ENCODE measurements at places on chromosomes 6 and 20. TPM values are rescaled to one million over a fixed set of nuclear protein-coding genes. Genes with fewer than 3 reads are reported as not detected.

HLA-DMB gene
- 1,346 TPM for polyA plus RNA-seq

- H3K27ac ChIP-seq: no peak overlapping the region
- no peak overlapping the region for H3K4me3 ChIP-seq
- no peak for DNase-seq
- H3K4me1 ChIP-seq: no peaks in the 10 kb centered on the region
- H3K36me3 ChIP-seq: no peaks in the 10 kb centered on the region
Measured at GRCh38 chr20:51889466-51889865, 87.1 kb upstream of the SALL4 start.

GRCh38 chr6:32519910-32520258, 10.2 kb downstream of the HLA-DRB5 start:
- no peak for DNase-seq
- no peaks in the 10 kb centered on the region for H3K27me3 ChIP-seq
- no peak overlapping the region for H3K4me3 ChIP-seq
- no peaks in the 10 kb centered on the region for H3K36me3 ChIP-seq
- H3K27ac ChIP-seq: no peak overlapping the region

GRCh38 chr6:5672581-5673011, 334.1 kb downstream of the NRN1 start:
- no peak overlapping the region for H3K27ac ChIP-seq
- H3K4me1 ChIP-seq: peaks cover 29% of the 10 kb centered on the region
- H3K27me3 ChIP-seq: no peaks in the 10 kb centered on the region
- no peak for DNase-seq
- H3K4me3 ChIP-seq: no peak overlapping the region
- H3K36me3 ChIP-seq: no peaks in the 10 kb centered on the region

- no peak overlapping the region for H3K4me3 ChIP-seq
- no peak for DNase-seq
- H3K27me3 ChIP-seq: peaks cover 5% of the 10 kb centered on the region
- H3K4me1 ChIP-seq: no peaks in the 10 kb centered on the region
- no peak overlapping the region for H3K27ac ChIP-seq
Measured at GRCh38 chr20:19121463-19121862, 91.0 kb upstream of the SLC24A3 start.

DNA sequence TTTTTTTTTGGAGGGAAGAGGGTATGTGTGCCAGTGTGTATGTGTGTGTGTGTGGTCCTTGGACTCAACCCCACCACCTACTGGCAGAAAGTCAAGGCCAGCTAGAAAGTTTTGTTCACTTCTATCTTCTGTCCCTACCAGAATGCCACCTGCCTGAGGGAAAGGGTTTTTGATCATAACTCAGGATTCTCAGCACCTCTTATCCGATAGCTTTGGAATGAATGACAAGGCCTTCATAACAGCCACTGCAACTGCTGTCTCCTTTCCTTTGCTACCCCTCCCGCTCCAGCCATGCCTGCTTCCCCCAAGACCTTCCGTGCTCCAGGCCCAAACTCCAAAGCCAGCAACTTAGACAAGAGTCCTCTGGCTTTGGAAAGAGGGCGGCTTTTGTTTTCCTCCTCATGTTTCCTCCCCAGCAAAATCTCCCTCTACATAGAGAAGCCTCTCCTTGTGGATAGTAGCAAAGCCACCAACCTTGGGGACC, 18.7 kb downstream of the BTN3A1 start:
- H3K4me3 ChIP-seq: no peak overlapping the region
- no peak overlapping the region for H3K27ac ChIP-seq
- DNase-seq: peak; percentile 41
- H3K36me3 ChIP-seq: peaks cover 13% of the 10 kb centered on the region
- H3K4me1 ChIP-seq: peaks cover 4% of the 10 kb centered on the region
- H3K27me3 ChIP-seq: no peaks in the 10 kb centered on the region

- peak; percentile 76 for DNase-seq
- peak overlapping the region; percentile 49 for H3K27ac ChIP-seq
- peaks cover 8% of the 10 kb centered on the region for H3K36me3 ChIP-seq
- peak overlapping the region; percentile 89 for H3K4me3 ChIP-seq
- H3K27me3 ChIP-seq: no peaks in the 10 kb centered on the region
Measured at GRCh38 chr6:2875359-2876191, 27.5 kb downstream of the SERPINB9 start.

DNA sequence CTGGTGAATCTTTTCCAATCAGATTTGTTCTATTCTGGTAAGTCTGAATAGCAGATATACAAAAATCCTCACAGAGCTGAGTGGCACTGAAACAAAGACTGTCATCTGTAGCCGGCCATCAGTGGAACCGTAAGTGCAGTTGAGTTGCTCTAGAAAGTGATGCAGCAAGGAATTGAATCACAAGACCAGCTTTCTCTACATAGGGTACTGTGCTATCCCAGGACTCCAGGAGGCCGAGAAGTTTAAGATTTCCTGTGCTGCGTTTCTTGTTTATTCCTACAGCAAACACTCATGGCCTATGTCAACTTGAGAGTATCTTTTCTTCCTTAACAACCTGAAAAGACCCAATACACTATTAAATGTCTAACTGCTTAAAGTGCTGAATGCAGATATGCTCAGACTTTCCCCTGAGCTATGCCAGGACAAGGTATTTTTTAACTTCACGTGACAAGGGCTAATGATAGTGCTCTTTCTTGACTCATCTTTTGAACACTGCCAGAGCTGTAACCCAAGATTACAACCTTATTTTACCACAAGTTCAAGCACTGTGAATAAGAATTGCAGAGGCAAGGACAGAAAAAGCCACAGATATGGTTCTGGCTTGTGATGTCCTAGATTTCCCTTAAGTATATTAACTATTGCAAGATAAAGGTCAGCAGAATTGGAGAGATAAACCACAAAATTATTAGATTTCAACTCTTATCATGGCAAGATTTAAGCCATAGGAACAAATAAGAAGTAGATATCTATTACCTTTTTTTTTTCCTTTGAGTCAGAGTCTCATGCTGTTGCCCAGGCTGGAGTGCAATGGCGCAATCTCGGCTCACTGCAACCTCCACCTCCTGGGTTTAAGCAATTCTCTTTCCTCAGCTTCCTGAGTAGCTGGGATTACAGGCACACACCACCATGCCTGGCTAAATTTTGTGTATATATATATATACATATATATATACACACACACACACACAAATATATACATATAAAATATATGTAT, 71.6 kb downstream of the GJA1 start:
- no peak overlapping the region for H3K4me3 ChIP-seq
- no peaks in the 10 kb centered on the region for H3K27me3 ChIP-seq
- no peaks in the 10 kb centered on the region for H3K4me1 ChIP-seq
- DNase-seq: no peak

- H3K27me3 ChIP-seq: peaks cover 5% of the 10 kb centered on the region
- no peak overlapping the region for H3K4me3 ChIP-seq
- peaks cover 32% of the 10 kb centered on the region for H3K4me1 ChIP-seq
- no peak for DNase-seq
- no peak overlapping the region for H3K27ac ChIP-seq
Measured at GRCh38 chr20:57507477-57507876, 17.5 kb downstream of the CTCFL start.

- H3K27me3 ChIP-seq: no peaks in the 10 kb centered on the region
- no peak overlapping the region for H3K27ac ChIP-seq
- H3K4me1 ChIP-seq: no peaks in the 10 kb centered on the region
- H3K4me3 ChIP-seq: no peak overlapping the region
- no peak for DNase-seq
- H3K36me3 ChIP-seq: peaks cover 6% of the 10 kb centered on the region
Measured at GRCh38 chr6:87501809-87502572, 29.2 kb downstream of the SLC35A1 start.

- H3K27ac ChIP-seq: no peak overlapping the region
- DNase-seq: no peak
- H3K4me1 ChIP-seq: no peaks in the 10 kb centered on the region
- H3K4me3 ChIP-seq: no peak overlapping the region
Measured at GRCh38 chr20:58810116-58810878, 40.4 kb downstream of the GNAS-AS1 start.

DNA sequence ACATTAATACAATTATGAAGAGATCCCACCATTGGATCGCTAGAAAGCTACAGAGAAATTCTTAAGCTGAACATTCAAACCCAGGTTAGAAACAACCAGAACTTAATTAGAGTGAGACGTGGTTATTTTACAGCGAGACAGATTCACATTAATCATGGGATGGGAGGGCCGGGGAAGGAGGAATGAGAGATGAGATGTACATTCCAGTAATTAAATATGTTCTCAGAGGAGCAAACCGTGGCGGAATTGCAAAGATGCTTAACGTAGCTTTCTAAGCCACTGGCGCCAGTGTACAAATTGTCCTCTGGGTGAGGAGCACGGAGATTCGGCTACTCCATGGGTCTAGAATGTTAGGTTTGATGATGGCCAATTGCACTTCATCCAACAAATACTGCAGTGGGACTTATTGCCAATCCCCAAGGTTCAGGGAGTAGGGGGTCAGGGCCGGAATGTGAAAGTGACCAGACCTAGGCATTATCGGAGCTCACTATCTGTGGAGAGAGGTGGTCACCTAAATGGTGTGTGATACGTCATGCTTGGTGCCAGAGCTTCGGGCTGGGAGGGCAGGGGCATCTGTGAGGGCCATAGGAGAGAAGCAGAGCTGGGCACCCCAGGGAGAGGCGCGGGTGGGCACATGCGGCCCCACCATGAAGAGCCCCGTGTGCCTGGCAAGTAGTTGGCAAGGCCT, 114.7 kb downstream of the EDN3 start:
- H3K27ac ChIP-seq: no peak overlapping the region
- peaks cover 46% of the 10 kb centered on the region for H3K27me3 ChIP-seq
- no peak for DNase-seq
- no peak overlapping the region for H3K4me3 ChIP-seq

ECI2 gene
- polyA plus RNA-seq: 25.5 TPM

IP6K3 gene
- not detected for polyA plus RNA-seq

GRCh38 chr6:135181333-135182070, 394 bp downstream of the MYB start:
- peak overlapping the region; percentile 88 for H3K4me3 ChIP-seq
- H3K27me3 ChIP-seq: peaks cover 4% of the 10 kb centered on the region
- DNase-seq: peak; percentile 18
- H3K27ac ChIP-seq: peak overlapping the region; percentile 69

- peaks cover 6% of the 10 kb centered on the region for H3K4me1 ChIP-seq
- H3K36me3 ChIP-seq: peaks cover 27% of the 10 kb centered on the region
- DNase-seq: no peak
- no peak overlapping the region for H3K27ac ChIP-seq
Measured at GRCh38 chr6:52503323-52503747, 73.5 kb downstream of the TRAM2 start.

POU5F1 gene
- polyA plus RNA-seq: not detected

TNFRSF6B gene
- not detected for polyA plus RNA-seq

GRCh38 chr6:1595271-1596087, 14.2 kb upstream of the FOXC1 start:
- H3K36me3 ChIP-seq: no peaks in the 10 kb centered on the region
- H3K4me3 ChIP-seq: no peak overlapping the region
- no peak overlapping the region for H3K27ac ChIP-seq
- no peak for DNase-seq
- H3K27me3 ChIP-seq: peaks cover 69% of the 10 kb centered on the region
